Fibroblast of villous mesenchyme (primary cell): ENCODE measurements at places on chromosomes 4 and X. TPM values are rescaled to one million over a fixed set of nuclear protein-coding genes. Genes with fewer than 3 reads are reported as not detected.

Gene GABRG1
- total RNA-seq: not detected in 2 replicates

Gene XK
- total RNA-seq: 0.64 and 0.86 TPM in 2 replicates

Gene BBS7
- total RNA-seq: 23.2 and 29.4 TPM in 2 replicates

Gene NALF2
- not detected in 2 replicates for total RNA-seq

Gene LINC00632
- 5.2 and 7.4 TPM in 2 replicates for total RNA-seq

Gene EPHA5
- 0.32 and 0.43 TPM in 2 replicates for total RNA-seq

Gene HPGDS
- not detected in 2 replicates for total RNA-seq

Gene P2RY10
- not detected in 2 replicates for total RNA-seq

Gene HTRA3
- 0.86 and 1.3 TPM in 2 replicates for total RNA-seq

Gene CHM
- 25.4 and 32.0 TPM in 2 replicates for total RNA-seq

Gene RAB40A
- total RNA-seq: 0.32 and 0.43 TPM in 2 replicates

Gene GRXCR1
- not detected in 2 replicates for total RNA-seq

Gene F8A1
- 2.2 and 4.5 TPM in 2 replicates for total RNA-seq

Gene RAP1GDS1
- total RNA-seq: 78.6 and 82.5 TPM in 2 replicates

Gene GYG2
- 3.5 and 3.9 TPM in 2 replicates for total RNA-seq

Gene SHROOM4
- total RNA-seq: 0.43 and 0.97 TPM in 2 replicates

Gene ZDHHC15
- under 0.01 TPM in 1 of 2 replicates, not detected in the other for total RNA-seq

Gene ELOVL6
- total RNA-seq: 15.1 and 25.0 TPM in 2 replicates

Gene ENPEP
- total RNA-seq: 0.32 and 0.43 TPM in 2 replicates

Gene PDLIM3
- total RNA-seq: 15.1 and 96.6 TPM in 2 replicates

Gene XPNPEP2
- total RNA-seq: under 0.01 TPM in 1 of 2 replicates, not detected in the other

Gene ARL9
- 0.32 and 0.43 TPM in 2 replicates for total RNA-seq

Gene MGAT4D
- total RNA-seq: not detected in 2 replicates

Gene PABPC4L
- total RNA-seq: 9.1 and 12.2 TPM in 2 replicates

Gene RELL1
- total RNA-seq: 66.5 and 90.8 TPM in 2 replicates

Gene RGN
- 3.5 and 6.5 TPM in 2 replicates for total RNA-seq

Gene SPATA18
- total RNA-seq: 7.7 and 18.1 TPM in 2 replicates

Gene VGLL1
- not detected in 2 replicates for total RNA-seq

Gene ZFYVE28
- 3.2 and 12.1 TPM in 2 replicates for total RNA-seq

Gene LPAR4
- total RNA-seq: under 0.01 and 0.32 TPM in 2 replicates

Gene HAND2
- 45.4 and 71.7 TPM in 2 replicates for total RNA-seq

Gene TTC29
- under 0.01 TPM in 1 of 2 replicates, not detected in the other for total RNA-seq

Gene ACSL1
- 26.1 and 32.4 TPM in 2 replicates for total RNA-seq

Gene HSFX4
- total RNA-seq: not detected in 2 replicates

Gene SMARCA5
- 50.6 and 73.8 TPM in 2 replicates for total RNA-seq

Gene CHRDL1
- under 0.01 TPM in 2 replicates for total RNA-seq

Gene IL3RA
- total RNA-seq: not detected in 2 replicates

Gene C4orf50
- not detected in 2 replicates for total RNA-seq

Gene AKAP4
- total RNA-seq: not detected in 2 replicates

Gene SRPK3
- 0.86 and 0.97 TPM in 2 replicates for total RNA-seq

Gene ARMCX4
- 8.1 and 11.2 TPM in 2 replicates for total RNA-seq

Gene FAT4
- total RNA-seq: 35.1 and 44.9 TPM in 2 replicates

Gene ESX1
- total RNA-seq: not detected in 2 replicates

Gene KLHL4
- 0.86 and 0.97 TPM in 2 replicates for total RNA-seq

Gene TRPC3
- total RNA-seq: 0.97 and 1.3 TPM in 2 replicates

Gene ITIH6
- total RNA-seq: not detected in 2 replicates

Gene XAGE1B
- 0.32 TPM in 1 of 2 replicates, not detected in the other for total RNA-seq

Gene CT83
- not detected in 2 replicates for total RNA-seq

Gene RTL3
- under 0.01 and 0.32 TPM in 2 replicates for total RNA-seq

Gene POU3F4
- not detected in 2 replicates for total RNA-seq

Gene TEX13D
- total RNA-seq: not detected in 2 replicates

Gene NDUFC1
- 39.7 and 47.0 TPM in 2 replicates for total RNA-seq

Gene PLAC1
- 0.32 and 0.43 TPM in 2 replicates for total RNA-seq
